ENCODE measurements at places on chromosomes 2 and 18. TPM values are rescaled to one million over a fixed set of nuclear protein-coding genes. Genes with fewer than 3 reads are reported as not detected.

- peak; percentile 78 for DNase-seq
These were observed 225.5 kb upstream of the RBMS1 start for GRCh38 chr2:160719116-160719515.

DNA sequence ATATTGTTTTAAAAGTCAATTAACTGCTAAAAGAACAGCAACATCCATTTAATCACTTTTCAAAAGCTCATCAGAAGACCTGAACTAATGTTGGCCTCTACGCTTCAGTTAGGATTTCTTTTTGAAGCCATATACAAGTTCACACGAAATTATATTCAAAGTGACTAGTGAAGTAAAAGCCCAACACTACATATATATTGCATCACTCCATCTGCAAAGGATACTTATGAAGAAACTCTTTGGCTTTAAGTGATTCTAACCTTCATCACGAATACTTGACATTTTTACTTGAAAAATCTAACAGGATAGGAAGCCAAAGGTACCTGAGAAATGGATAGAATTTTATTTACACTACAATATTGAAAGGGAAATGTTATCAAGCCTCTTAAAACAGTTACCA is 50.4 kb downstream of the LRPPRC start:
- DNase-seq: peak; percentile 12

DNA sequence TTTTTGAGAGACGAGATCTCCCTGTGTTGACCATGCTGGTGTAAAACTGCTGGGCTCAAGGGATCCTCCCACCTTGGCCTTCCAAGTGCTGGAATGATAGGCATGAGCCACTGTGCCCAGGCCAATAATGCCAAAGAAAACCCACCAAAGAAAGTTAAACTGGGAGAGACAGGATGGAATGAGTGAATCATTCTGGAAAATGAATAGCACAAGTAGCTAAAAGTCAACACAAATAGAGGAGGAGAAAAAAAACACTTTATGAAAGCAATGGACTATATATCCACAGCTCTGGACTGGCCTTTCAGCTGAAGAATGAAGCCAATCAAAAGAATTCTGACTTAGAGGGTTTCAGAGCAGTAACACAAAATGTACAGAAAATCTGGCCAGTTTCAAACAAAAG is 23.9 kb downstream of the IAH1 start:
- DNase-seq: no peak

DNA sequence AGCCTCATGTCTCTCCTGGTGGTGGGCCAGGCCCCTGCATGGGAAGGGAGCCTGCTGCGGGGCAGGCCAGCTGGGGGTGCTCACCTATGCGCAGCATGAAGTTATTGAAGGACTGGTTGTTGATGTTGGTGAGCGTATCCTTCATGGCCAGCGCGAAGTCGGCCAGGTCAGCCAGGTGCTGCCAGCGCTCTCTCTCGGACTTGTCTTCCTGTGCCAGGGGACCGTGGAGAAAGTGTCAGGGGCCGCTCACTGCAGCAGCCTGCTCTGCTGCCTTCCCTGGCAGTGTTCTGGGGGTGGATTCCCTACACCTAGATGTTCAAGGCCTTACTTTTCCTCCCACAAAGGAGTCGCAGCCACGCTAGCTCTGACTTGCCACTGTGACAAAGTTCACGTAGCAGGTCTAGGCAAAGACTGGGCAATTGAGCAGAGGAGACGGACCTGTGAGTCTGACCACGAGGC is 28.2 kb downstream of the CENPO start:
- no peak for DNase-seq

GRCh38 chr2:68279691-68280090 is 27.4 kb upstream of the PPP3R1 start:
- DNase-seq: no peak

GRCh38 chr2:17805717-17806363 is 10.4 kb upstream of the MSGN1 start:
- DNase-seq: no peak

- DNase-seq: no peak
These were observed 341.3 kb downstream of the MYCN start for GRCh38 chr2:16281451-16282335.

GRCh38 chr2:239308661-239309397 is 92.0 kb downstream of the HDAC4 start:
- no peak for DNase-seq

- DNase-seq: no peak
These were observed 888 bp upstream of the ADCY3 start for GRCh38 chr2:24920809-24921441.

- DNase-seq: no peak
These were observed 26.5 kb downstream of the WDR35 start for GRCh38 chr2:19963386-19963785.

GRCh38 chr2:64876137-64876647 is 113.0 kb upstream of the SLC1A4 start:
- peak; percentile 73 for DNase-seq

GRCh38 chr2:46666754-46667153 is 187.4 kb downstream of the TMEM247 start:
- no peak for DNase-seq

DNA sequence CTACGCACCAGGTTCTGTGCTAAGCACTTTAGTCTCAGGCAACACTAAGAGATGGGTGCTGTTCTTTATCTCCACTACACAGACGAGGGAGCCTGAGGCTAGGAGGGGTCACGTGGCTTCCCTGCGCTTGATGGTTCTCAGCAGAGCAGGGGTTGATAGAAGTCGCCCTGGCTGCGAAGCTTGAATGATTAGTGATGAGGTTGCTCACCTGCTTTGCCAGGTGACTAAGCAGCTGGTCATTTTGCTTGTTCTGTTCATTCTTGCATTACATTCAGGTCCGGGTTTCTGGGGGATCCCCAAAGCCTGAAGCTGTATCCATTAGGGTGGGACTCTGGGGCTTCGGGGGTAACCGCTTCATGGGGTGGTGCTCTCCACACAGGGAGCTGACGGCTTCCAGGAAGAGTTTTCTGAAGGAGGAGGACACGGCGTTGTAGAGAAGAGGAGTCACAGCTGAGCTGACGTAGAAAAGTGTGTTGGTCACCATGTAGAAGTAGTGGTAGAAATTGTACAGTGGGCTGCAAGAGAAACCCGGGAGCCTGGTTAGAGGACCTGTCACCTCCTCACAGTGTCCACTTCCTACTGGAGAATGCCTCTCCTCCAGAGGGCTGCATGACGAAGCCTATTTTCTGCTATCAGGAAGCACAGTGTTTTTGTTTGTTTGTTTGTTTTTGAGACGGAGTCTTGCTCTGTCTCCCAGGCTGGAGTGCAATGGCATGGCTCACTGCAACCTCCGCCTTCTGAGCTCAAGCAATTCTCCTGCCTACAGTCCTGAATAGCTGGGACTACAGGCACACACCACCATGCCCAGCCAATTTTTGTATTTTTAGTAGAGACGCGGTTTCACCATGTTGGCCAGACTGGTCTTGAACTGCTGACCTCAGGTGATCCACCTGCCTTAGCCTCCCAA is 11.5 kb downstream of the NTSR2 start:
- DNase-seq: no peak

- DNase-seq: no peak
These were observed 46.7 kb downstream of the REEP1 start for GRCh38 chr2:86290596-86291327.

- DNase-seq: peak; percentile 75
These were observed 2.7 kb upstream of the LCT start for GRCh38 chr2:135839713-135840112.

DNA sequence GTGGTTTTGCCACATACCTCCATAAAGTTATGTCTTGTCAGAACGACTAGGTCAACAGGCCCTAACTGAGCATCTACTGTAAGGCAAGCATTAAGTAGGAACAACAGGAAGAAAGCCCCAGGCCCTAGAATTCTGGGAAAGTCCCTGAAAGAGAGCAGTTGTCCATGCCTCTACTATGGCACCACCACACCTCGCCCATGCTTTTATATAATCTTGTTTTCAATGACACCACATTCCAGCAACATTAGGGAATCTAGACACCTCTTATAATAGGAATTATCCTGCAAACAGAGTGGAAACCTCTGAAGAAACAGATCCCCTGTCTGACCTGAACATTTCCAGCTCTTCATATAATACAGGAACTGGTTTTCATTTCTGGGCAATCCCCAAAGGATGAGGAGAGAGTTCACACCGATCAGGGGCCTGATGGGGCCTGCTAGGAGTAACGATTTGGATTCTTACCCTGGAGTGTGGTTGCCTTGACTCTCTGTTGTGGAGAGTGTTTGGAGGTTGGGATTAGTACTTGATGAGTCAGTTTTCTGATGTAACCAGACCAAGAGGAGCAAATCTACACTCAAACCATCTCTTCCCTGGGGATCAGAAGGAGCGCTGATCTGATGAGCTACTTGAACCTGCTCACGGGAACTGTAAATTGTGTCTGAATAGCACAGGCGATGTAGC is 31.9 kb upstream of the CEP68 start:
- peak; percentile 82 for DNase-seq

DNA sequence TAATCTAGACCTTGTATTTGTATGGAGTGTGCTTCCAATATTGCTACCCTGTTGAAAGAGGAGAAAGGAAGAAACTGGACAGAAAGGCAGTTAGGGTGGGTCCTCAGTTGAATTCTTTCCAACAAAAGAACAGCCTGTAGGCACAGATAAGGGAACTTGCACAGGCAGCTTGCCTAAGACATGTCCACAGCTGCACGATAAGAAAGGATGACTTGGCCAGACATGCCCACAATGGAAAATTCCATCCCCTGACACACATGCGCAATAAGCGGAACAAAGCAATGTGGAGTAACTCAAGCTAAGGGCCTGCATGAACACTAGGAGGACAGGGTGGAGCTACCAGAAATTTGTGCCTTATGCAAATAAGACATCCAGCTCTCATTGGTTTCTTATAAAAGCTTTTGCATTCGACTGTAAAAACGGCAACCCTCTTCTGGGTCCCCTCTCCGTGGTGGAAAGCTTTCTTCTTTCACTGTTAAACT is 1084.7 kb upstream of the NXPH2 start:
- DNase-seq: peak; percentile 0

- no peak for DNase-seq
These were observed 184.2 kb downstream of the TMEM247 start for GRCh38 chr2:46663614-46664013.

DNA sequence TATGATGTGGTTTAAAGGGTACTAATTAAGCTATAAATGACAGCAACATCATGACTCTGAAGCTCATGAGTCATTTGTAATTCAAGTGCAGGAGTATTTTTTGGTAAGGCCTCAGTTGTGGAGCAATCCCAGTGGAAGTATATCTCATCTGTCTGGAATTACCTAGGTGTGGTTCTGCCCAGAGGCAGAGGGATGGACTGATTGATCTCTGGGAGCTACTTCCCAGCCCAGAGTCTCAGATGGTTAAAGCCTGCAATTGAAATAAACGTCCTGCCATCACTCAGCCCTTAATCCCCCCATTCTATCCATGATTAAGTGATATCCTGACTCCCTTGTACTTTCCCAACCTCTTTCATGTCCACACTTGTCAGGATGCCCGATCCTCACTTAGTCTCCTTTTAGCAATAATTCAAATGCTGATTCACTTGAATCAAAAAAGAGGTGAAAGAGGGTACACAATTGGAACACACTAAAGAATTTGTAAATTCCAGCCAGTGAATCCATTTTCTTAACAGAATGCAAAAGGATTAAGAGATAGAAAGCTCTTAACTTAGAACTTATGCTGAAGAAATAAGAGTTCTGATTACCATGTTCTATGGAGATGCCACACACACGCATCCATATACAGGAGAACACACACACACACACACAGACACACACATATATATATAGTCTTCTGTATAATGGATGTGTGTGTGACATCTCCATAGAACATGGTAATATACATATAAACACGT is 664.4 kb downstream of the NYAP2 start:
- DNase-seq: peak; percentile 58

GRCh38 chr2:2892892-2893291 is 484.7 kb downstream of the EIPR1 start:
- DNase-seq: no peak

DNA sequence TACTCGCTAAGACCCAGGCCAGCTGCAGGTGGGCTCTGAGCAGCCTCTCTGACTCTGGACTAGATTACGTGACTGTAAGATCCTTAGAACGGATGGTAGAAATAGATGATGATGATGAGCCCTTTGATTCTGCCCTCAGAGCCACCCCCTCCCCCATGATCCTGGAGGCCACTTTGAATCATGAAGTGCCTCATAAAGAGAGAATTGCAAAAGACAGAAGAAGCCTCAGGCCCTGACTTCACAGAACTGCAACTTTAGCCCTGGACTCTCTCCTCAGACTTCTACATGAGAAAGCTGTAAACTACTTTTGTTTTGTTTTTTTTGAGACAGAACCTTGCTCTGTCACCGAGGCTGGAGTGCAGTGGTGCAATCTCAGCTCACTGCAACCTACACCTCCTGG is 15.4 kb upstream of the TET3 start:
- DNase-seq: no peak

- DNase-seq: peak; percentile 66
These were observed 34.7 kb downstream of the RBMS1 start for GRCh38 chr2:160458718-160459453.

The ALLC gene
- total RNA-seq: not detected

The LONRF2 gene
- total RNA-seq: under 0.01 TPM

The BIRC6 gene
- total RNA-seq: 162 TPM

The GREB1 gene
- total RNA-seq: 0.51 TPM

The COBLL1 gene
- total RNA-seq: 5.1 TPM

The PLGLB1 gene
- total RNA-seq: 0.99 TPM

The TUBA4B gene
- not detected for total RNA-seq

The PROM2 gene
- 0.26 TPM for total RNA-seq

The TMEM163 gene
- total RNA-seq: not detected

The CNGA3 gene
- under 0.01 TPM for total RNA-seq

The TBR1 gene
- not detected for total RNA-seq

The COL4A3 gene
- 0.33 TPM for total RNA-seq

Measured in fibroblast of lung (primary cell).